ENCODE measurements at places on chromosomes 11 and 22. TPM values are rescaled to one million over a fixed set of nuclear protein-coding genes. Genes with fewer than 3 reads are reported as not detected.

- H3K27me3 ChIP-seq, result no peaks in the 10 kb centered on the region
- no peaks in the 10 kb centered on the region for H3K4me1 ChIP-seq
- no peak overlapping the region for H3K4me3 ChIP-seq
- H3K27ac ChIP-seq, result no peak overlapping the region
- no peaks in the 10 kb centered on the region for H3K36me3 ChIP-seq
These were observed 29.1 kb upstream of the IGLL5 start for GRCh38 chr22:22858559-22858937.

- H3K27ac ChIP-seq, result no peak overlapping the region
- DNase-seq, result peak; percentile 75
- H3K27me3 ChIP-seq, result no peaks in the 10 kb centered on the region
- H3K4me1 ChIP-seq, result no peaks in the 10 kb centered on the region
- no peaks in the 10 kb centered on the region for H3K36me3 ChIP-seq
- no peak overlapping the region for H3K4me3 ChIP-seq
These were observed 159.3 kb downstream of the MN1 start for GRCh38 chr22:27642104-27642800.

- no peaks in the 10 kb centered on the region for H3K27me3 ChIP-seq
- H3K36me3 ChIP-seq, result no peaks in the 10 kb centered on the region
- no peak for DNase-seq
- peaks cover 36% of the 10 kb centered on the region for H3K4me1 ChIP-seq
These were observed 22.2 kb downstream of the PTPRJ start for GRCh38 chr11:48002561-48002960.

Gene RAB39A
- 7.3 TPM for total RNA-seq

Gene ZC3H12C
- 12.3 TPM for total RNA-seq

All from upper lobe of left lung (tissue), 6 donors.